ENCODE measurements at places on chromosomes 13 and 19. TPM values are rescaled to one million over a fixed set of nuclear protein-coding genes. Genes with fewer than 3 reads are reported as not detected.
A peak's percentile ranks its signal among the peaks of the same experiment; 100 is the strongest.

KIR2DL4 gene
- not detected for polyA plus RNA-seq

DNA sequence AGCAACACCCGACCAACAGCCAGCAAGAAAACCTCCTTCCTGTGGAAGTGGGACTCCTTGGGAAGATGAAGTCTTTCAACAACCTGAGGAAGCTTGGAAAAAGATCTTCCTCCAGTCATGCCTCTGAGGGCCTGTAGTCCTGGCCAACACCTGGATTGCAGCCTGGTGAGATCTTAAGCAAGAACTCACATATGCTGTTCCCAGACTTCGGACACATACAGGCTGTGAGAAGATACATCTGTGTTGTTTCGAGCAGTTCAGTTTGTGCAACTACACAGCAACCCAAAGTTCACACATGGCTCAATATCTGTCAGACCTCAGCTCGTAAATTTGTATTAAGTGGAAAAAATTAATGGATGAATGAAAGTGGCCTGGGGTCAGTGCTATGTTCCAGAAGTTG, 65.1 kb upstream of the UBAC2 start:
- DNase-seq, result no peak

- DNase-seq, result peak; percentile 44
These were observed 9.7 kb downstream of the PTBP1 start for GRCh38 chr19:806815-807421.

DNA sequence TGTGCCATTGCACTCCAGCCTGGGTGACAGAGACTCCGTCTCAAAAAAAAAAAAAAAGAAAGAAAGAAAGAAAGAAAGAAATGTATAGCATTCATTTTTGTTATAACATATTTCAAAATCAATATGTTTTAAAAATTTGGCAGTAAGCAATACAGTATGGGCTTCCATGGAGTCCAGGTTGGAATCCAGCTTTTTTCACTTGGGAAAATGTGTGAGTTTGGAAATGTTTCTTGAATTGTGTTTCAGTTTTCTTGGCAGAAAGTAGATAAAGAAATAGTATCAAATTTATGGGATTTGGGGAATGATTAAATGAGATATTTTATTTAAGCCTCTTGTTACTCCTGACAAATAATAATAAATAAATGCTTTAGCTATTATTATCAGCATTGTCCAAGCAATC, 225.6 kb downstream of the PCDH9 start:
- no peak for DNase-seq

GRCh38 chr13:24323036-24323738, 13.8 kb downstream of the C1QTNF9 start:
- DNase-seq, result no peak

DNA sequence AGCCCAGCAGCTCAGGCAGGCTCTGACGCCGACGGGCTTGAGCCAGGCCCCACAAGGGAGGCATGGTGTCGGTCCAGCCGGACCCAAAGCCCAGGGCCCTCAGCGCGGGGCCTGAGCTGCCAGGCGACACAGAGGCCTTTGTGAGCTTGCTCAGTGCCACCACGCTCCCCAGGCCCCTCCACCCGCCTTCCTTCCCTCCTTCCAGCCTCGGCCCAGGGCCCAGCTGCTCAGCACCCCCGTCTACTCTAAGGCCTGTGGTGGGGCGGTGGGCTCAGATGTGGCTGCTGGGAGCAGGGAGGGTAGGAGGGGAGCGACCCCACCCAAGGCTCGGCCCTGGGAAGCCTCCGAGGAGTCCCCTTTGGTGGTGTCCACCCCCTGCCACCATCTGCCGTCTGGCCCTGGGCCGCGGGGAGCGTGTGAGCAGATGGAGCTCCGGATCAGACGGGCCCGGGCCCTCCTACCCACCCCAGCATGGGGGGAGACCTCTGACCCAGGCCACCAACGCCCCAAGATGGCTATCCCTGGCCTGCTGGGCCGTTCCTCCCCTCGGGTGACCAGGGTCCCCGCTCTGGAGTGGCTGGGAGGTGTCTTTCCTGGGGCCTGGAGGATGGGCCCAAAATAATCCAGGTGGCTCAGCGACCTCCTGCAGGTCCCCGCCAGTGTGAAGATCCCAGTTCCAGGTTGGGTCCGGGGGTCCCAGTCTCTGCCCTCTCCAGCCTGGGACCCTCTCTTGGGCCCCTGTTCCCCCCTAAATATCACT, 7.8 kb downstream of the ZBTB7A start:
- no peak for DNase-seq

BORA gene
- polyA plus RNA-seq, result 1.4 TPM

- no peak for DNase-seq
These were observed 98.0 kb downstream of the ZDHHC20 start for GRCh38 chr13:21361123-21361522.

DNA sequence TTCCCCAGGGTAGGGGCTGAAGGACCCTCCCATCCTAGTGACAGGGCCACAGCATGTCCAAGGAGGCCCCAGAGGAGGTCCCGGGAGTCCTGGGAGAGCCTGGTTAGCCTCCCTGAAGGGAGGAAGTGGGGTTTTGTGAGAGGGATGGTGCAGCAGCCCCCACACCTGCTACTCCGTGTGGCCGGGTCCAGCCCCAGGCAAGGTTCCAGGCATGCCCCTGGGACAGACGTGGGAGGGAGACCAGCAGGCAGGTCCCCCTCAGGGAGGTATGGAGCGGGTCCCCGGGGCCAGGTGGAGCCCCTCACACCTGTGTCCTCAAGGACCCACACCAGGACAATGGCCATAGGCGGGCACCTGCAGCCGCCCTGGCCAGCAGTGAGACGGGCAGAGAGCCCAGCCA, 1.9 kb upstream of the F7 start:
- DNase-seq, result no peak

RFXAP gene
- 4.1 TPM for polyA plus RNA-seq

DNA sequence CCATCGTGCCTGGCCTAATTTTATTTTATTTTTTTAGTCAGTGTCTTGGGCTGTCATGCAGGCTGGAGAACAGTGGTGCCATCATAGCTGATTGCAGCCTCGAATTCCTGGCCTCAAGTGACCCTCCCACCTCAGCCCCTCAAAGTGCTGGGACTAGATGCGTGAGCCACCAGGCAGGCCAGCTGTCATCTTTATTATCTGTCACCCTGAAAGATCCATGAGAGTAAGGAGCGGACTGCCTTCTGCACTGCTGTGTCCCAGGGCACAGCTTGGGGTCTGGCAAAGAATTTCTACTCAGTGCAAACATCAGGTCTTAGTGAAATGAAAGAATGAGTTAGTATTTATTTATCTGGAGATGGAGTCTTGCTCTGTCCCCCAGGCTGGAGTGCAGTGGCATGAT, 9.5 kb upstream of the TLE5 start:
- DNase-seq, result no peak

- no peak for DNase-seq
These were observed 45.4 kb downstream of the TPT1 start for GRCh38 chr13:45295536-45295935.

DNA sequence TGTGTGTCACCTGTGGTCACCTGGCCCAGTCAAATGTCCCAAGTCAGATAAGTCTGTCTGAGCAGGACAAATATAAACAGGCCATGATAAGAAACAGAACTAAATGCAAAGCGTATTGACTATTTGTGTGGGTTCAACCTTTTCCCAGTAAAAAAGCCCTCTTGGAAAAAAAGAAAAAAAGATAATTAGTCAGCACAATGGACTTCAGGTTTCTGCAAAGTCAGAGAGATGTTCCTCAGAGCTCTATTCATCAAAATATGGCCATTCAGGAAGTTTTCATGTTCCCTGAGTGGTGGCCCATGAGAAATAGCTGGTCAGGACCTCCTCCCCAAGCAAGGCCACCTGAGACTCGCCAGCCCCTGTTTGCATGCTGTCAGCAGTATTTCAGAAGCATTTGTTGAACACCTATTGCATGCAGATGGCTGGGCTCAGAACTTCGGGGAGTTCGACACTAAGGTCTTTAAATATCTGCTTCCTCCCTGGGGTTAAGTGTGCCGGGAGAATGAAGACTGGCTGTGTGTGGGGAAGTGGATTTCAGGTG, 2.7 kb downstream of the FFAR3 start:
- DNase-seq, result no peak

GRCh38 chr13:40187324-40187795, 479.1 kb downstream of the FOXO1 start:
- DNase-seq, result no peak

CD70 gene
- polyA plus RNA-seq, result 142 TPM

ZNF541 gene
- 0.08 TPM for polyA plus RNA-seq

GRCh38 chr19:2227415-2228156, 8.5 kb downstream of the PLEKHJ1 start:
- no peak for DNase-seq

DNA sequence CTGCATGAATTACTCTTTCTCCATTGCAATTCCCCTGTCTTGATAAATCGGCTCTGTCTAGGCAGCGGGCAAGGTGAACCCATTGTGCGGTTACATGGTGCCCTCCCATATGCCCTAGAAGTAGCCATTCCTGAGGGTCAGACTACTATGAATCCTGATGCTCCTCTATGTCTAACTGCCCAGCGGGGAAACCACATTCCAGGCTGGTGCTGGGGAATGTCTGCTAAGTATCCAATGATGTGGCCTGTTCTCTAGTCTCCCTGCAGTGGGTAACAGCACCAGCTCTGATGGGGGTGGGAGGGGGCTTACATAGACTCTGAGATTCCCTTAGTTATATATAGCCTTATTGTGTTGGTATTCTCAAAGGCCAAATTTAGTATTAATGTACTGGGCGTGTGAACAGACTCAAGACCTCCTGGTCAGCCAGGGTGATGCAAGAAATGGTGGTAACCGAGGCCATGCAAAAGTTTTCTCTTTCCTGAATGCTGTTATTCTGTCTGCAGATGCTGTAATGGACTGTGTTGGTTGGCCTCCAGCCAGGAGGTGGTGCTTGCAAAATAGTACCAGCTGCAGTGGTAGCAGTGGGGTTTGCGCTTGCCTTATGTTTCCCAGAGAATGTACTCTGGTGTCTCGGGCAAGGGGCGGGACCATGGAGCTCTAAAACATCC, 564.8 kb upstream of the SLITRK1 start:
- DNase-seq, result no peak

NHLRC3 gene
- polyA plus RNA-seq, result 7.1 TPM

DNA sequence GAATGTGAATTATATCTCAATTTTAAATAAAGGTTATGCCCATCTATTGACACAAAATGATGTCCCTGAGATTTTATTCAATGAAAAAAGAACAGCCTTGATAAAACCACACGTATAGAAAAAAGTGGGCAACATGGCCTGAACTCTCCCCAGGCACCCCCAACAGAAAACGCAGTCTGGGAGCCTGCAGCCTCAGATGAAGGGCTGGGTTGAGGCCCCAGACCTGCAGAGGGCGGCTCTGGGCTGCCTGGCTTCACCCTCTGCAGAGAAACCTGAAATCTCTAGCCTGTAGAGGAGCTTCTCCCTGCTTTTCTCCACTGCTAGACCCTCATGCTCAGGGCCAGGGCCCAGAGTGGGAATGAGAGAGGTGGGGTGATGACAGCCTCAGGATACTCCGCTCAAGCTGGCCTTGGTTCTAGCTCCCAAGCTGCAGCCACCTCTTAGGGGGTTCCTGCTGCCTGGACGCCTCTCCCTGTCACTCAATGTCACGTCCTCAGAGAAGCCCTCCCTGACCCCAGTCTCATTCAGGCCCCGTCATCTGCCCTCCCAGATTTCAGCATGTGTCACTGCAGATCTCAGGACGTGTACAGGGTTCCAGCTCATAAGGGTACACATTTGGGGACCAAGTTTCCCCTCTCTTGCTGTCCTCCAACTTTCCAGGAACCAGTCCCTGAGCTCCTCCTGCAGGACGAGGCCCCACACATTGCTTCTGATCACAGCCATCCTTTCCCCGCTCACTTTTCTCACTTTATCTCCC, 1.8 kb downstream of the MBD3 start:
- peak; percentile 74 for DNase-seq

ALG5 gene
- 30.4 TPM for polyA plus RNA-seq

- no peak for DNase-seq
These were observed 1.4 kb downstream of the EPN1 start for GRCh38 chr19:55676383-55676782.

SYDE1 gene
- 40.6 TPM for polyA plus RNA-seq

ZNF850 gene
- 1.6 TPM for polyA plus RNA-seq

DNA sequence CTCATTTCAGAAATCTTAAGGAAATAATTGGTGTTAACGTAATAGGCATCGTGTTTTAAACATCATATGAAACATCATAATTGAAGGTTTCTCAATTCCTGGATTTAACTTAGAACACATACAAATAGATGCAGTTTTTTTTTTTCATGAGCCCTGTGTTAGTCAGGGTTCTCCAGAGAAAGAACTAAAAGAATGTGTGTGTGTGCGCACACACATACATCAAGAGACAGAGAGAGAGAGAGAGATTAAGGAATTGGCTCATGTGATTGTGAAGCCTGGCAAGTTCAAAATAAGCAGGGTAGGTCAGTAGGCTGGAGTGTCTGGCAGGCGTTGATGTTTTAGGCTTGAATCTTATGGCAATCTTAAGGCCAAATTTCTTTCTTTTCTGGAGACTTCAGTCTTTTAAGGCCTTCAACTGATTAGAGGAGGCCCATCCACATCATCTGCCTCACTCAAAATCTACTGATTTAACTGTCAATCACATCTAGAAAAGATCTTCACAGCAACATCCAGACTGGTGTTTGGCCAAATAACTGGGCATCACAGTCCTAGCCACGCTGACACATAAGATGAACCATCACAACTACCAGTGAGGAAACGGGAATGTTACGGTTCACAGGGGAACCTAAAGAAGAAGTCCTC, 25.2 kb downstream of the SPATA13 start:
- no peak for DNase-seq

OSCAR gene
- polyA plus RNA-seq, result 0.97 TPM

DNA sequence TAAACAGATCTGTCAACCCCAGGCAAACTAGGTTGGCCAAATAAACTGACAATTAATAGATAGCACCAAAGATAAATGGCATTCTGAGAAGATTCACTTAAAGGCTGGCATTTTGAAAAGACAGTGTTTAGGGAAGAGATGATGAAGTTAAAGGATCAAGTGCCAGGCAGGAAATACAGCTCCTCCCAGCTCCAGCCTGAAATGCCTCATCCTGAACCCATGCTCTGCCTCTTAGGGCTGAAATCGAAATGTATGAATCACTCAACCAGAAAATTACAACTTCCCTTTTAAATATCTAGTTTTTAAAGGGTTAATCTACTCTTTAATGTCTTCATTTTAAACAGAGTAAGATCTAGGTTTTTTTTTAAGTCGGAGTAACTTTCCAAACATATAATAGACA, 171.2 kb upstream of the UBL3 start:
- DNase-seq, result no peak

PROZ gene
- not detected for polyA plus RNA-seq

FCHO1 gene
- polyA plus RNA-seq, result 0.19 TPM

DNA sequence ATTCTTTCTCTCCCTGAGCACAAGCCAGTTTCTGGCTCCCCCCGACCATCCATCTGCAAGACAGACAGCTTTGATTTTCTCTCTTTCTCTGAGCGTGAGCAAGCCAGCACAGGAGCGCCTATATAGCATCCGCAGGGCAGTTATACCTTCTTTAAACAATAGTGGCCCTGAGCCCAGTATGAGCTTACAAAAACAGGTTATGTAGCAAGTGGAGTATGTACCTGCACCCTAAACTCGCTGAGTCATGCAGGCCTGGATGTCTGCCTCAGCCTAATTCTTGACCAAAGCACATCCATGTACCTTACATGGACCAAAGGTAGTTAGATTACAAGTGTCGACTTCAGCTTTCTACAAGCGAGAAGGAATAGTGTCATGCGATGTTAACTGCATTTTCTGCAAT, 61.7 kb downstream of the RAP2A start:
- no peak for DNase-seq

- no peak for DNase-seq
These were observed 15.7 kb upstream of the TIMM44 start for GRCh38 chr19:7959211-7959610.

GRCh38 chr13:75251188-75251587, 230.8 kb downstream of the TBC1D4 start:
- no peak for DNase-seq

Data from SK-N-SH (cell line).